ENCODE measurements at places on chromosomes 1 and 21.

GRCh38 chr1:116494353-116494692, 76.5 kb downstream of the CD58 start:
- no peak for DNase-seq

- DNase-seq = no peak
These were observed 30.1 kb downstream of the NTPCR start for GRCh38 chr1:232980355-232980978.

GRCh38 chr1:15290382-15290781, 43.4 kb downstream of the FHAD1 start:
- no peak for DNase-seq

- DNase-seq = no peak
These were observed 45.8 kb upstream of the TTC34 start for GRCh38 chr1:2847086-2847985.

DNA sequence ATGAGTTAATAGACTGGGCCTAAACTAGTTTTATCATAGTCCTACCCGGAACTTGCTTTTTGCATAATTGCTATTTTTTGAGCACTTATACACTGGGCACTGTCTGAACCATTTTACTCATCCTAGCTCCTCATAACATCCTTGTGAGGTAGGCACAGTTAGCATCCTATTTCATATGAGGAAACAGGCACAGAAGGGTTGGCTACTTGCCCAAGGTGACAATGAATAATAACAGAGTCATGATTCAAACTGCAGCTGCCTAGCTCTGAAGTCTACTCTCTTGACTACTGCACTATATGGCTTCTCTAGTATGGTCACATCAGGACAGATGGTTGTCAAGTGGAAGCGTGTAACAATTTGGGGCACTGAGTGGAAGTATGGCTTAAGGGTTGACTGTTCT, 18.2 kb upstream of the RC3H1 start:
- no peak for DNase-seq

GRCh38 chr1:20496241-20496661, 10.2 kb upstream of the CAMK2N1 start:
- DNase-seq = no peak

DNA sequence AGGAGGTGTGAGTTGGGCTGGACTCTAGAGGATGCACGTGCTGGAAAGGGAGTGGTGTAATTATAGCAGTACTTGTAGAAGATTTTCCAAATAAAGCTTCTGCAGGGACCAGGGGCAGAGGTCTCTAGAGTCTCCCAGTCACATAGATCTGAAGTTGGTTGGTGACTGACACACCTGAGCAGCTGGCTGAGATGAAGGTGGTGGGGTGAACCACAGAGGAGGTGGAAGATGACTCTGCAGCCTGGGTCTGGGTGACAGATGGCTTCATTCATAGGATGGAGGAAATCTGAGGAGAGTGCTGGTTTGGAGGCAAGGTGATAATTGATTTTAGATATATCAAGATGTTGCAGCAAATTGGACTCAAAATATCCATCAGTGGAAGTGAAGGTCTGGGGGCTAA, 178.9 kb upstream of the IVNS1ABP start:
- DNase-seq = no peak

DNA sequence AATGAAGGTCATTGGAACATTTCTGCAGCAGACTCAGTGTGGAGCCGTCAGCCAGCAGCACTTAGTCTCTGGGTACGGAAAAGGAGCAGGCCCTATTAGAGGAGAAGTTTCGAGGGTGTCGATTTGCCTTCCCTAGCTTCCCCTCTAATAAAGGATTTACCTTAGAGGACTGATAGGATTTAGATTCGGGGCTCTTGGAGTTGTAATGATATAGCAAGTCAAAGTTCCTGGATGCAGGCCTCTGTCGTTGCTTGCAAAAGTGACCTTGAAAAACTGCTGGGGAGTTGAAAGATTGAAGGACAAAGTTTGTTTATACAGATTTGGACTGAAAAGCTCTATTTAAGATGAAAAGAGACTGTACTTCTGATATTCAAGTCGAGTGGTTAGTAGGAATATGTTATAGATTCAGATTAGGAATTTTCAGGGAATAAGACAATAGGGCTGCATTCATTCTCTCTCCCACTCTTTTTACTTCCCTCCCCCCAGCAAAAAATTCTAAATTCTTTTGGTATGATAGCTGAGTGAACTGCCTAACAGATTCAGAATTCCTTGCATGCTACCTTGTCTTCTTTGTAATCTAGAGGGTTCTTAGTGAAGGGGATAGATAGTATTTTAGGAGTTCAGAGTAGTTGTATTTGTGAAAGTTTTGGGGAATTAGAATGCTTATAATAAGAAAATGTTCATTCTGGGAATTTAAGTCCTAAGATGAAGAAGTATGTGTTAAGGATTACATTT, 19.2 kb downstream of the NFYC start:
- DNase-seq = no peak
